ENCODE measurements at places on chromosomes 3 and 15. TPM values are rescaled to one million over a fixed set of nuclear protein-coding genes. Genes with fewer than 3 reads are reported as not detected.

DNA sequence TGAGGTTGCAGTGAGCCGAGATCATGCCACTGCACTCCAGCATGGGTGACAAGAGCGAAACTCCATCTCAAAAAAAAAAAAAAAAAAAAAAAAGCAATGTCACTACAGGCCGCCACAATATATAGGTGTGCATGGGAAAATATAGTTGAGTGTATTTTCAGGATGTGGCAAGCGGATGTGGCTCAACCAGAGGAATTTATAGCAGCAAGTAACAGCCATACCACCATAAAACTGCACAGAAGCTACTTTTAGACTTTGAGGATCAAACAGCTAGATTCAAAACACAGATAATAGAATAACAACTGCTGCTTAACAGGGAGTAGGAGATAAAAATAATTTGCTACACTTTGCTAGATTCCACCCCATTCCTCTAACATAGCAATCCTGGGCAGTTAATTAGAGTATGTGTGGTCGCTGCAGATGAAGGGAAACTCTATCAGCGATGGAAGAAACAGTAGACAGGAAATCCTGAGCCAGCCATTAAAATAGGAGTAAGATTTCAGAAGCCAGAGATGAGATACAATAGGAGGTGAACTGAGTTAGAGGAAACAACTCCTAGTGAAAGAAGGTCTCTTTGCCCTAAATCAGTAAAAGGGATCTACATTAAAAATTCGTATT, 318.7 kb upstream of the STT3B start:
- no peak for DNase-seq

GRCh38 chr3:44495636-44496415, 18.4 kb upstream of the ZNF445 start:
- no peak for DNase-seq

DNA sequence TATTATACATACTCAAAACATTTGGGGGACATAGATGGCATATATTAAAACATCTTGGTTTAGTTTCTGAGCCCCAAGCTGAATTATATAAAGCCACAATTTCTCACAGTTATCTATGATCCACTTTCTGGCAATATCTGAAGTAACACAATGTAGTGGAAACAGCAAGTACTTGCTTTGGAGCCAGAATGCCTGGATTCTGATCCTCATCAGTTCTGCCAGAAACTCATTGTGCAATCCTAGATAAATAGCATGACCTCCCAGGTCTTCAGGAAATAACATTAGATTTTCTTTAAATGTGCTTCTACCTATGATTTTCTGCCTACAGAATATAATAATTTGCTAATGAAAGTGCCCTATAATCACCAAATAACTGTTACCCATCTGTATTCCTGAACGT, 544.9 kb downstream of the NAALADL2 start:
- no peak for DNase-seq

GRCh38 chr15:72271221-72271620, 1.1 kb downstream of the PARP6 start:
- no peak for DNase-seq

- DNase-seq = no peak
Observed at GRCh38 chr3:134232151-134232550, 18.5 kb downstream of the RYK start.

DNA sequence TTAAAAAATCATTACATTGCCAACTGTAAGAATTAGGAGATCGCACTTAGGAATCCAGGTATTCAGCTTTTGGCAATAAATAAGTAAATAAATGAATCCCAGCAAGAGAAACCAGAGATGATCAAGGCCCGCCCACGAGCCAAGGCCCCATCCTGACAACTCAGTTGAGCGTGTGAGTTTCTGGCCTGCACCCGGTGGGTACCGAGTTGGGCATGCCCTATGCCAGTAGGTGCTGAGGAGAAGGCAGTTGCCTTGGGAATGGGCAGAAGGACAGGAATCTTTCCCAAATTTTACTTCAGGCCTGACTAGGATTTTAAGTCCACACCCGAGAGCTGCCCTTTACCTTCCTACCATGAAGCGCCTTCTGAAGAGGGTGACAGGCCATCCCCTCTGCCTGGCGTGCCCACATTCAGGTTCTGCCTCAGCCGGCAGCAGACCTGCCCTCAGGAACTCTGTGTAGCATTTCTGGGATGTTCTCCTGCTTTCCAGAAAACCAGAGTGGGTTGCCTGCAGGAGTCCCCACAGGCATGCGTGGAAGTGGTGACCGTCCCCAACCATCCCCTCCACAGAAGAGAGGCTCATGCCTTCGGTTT, 99.3 kb upstream of the ALDH1A3 start:
- peak; percentile 7 for DNase-seq

GRCh38 chr15:42845581-42845980, 75.0 kb downstream of the TTBK2 start:
- DNase-seq = no peak

DNA sequence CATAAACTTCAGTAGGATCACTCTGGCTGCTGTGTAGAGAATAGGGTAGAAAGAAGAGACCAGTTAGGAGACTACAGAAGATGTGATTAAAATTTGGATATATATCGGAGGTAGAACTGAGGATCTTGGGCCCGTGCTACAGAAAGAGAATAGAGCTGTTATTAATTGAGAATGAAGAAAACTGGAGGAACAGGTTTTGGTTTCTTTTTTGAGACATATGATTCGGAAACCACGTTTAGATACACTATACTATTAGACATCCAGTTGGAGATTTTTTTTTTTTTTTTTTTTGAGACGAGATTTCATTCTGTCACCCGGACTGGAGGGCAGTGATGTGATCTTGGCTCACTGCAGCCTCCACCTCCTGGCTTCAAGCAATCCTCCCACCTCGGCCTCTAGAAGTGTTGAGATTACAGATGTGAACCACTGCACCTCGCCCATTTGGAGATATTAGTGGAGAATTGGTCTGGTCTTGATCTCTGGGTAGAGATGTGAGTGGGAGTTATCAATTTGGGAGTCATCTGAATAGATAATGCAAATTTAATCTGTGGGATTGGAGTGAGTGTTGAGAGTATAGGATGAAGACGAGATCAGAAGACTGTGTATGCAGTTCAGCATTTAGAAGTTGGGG, 50.9 kb downstream of the TCF12 start:
- DNase-seq = no peak

- DNase-seq = no peak
Observed at GRCh38 chr3:8776406-8776805, 7.0 kb upstream of the OXTR start.

GRCh38 chr3:71425491-71426071, 157.9 kb downstream of the FOXP1 start:
- DNase-seq = no peak

DNA sequence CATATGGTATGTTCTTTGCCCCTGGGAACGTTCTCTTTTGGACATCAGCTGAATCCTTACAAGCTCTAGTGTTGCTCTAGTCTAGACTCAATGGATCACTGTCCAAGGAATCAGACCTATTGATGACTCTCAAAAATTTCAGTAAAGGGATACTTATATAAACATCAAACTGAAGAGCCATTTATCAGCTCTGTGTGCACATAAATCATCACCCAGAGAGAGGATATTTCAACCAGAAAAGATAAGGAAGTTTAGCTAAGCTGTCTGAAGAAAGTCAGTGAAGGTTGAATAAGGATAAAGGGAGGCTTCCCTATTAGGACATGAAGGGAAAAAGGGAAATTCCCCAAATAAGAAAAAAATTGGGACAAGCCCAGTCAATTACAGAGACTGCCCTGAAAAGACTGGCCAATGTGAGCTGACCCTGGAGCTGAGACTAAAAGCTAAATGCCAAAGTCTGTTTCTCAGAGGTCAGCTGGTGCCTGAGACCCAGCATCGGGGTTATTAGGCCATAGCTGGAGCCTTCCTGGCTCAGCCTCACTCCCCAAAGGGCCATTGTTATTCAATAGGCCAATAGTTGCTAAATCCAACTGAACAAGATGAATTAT, 424.1 kb upstream of the THBS1 start:
- no peak for DNase-seq

Gene LRTM1
- not detected for polyA plus RNA-seq

Gene MYZAP
- 7.3 TPM for polyA plus RNA-seq

Gene GABRR3
- not detected for polyA plus RNA-seq

Gene RASGRP1
- 0.13 TPM for polyA plus RNA-seq

Gene NPTN
- polyA plus RNA-seq = 245 TPM

Gene CMTM6
- 19.7 TPM for polyA plus RNA-seq

Gene GOLGA8S
- polyA plus RNA-seq = 0.30 TPM

Gene ISG20
- polyA plus RNA-seq = 0.88 TPM

Gene GPR171
- polyA plus RNA-seq = 0.21 TPM

Gene GASK1A
- polyA plus RNA-seq = 5.4 TPM

Gene EFHB
- 0.43 TPM for polyA plus RNA-seq
